ENCODE measurements at places on chromosomes 11 and 22.

DNA sequence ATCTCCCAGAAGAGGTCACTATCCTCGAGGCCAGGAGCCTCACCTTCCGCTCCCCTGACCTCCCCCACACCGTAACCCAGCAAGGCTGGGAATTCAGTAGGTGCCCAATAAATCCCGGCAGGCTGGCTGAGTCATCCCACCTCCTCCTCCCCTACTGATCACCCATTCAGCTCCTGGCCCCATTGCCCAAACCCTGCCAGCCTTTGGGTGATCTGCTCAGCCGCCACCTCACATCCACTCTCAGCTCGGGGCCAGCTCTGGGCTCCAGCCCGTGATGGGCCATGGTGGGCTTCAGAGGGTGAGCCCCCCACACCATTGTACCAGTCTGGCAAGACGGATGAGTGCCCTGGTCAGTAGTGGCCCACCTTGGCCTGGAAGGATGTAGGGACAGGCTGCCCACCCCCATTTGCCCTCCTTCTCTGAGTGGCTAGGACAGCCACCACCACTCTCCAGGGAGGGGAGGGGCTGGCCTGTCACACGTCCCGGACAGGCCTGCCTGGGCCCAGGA, 8.2 kb downstream of the TRPM5 start:
- DNase-seq = no peak

DNA sequence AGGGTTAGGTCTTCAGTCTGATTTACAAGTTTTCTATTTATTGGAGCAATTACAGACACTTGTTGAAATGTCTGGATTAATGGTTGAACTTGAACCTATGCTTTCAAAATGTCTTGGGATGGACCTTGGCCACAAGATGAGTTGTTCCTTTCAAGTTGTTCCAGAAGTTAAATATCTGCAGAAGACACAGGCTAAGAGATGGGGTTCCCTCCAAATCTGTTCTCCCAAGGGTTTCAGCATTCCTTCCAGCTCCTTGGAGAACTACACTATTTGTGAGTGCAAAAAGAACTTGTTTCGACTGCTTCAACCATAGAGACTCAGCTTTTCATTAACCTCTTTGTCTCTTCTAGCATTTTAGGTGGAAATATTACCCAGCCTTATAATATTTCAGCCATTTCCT, 189.0 kb upstream of the BLID start:
- no peak for DNase-seq

- peak; percentile 97 for DNase-seq
These were observed at the start of gene APOL6 for GRCh38 chr22:35648066-35649025. Gene APOL6, plus strand, starts transcription at chr22:35648446. Its CDS starts 7,980 bp downstream, at chr22:35656426.

DNA sequence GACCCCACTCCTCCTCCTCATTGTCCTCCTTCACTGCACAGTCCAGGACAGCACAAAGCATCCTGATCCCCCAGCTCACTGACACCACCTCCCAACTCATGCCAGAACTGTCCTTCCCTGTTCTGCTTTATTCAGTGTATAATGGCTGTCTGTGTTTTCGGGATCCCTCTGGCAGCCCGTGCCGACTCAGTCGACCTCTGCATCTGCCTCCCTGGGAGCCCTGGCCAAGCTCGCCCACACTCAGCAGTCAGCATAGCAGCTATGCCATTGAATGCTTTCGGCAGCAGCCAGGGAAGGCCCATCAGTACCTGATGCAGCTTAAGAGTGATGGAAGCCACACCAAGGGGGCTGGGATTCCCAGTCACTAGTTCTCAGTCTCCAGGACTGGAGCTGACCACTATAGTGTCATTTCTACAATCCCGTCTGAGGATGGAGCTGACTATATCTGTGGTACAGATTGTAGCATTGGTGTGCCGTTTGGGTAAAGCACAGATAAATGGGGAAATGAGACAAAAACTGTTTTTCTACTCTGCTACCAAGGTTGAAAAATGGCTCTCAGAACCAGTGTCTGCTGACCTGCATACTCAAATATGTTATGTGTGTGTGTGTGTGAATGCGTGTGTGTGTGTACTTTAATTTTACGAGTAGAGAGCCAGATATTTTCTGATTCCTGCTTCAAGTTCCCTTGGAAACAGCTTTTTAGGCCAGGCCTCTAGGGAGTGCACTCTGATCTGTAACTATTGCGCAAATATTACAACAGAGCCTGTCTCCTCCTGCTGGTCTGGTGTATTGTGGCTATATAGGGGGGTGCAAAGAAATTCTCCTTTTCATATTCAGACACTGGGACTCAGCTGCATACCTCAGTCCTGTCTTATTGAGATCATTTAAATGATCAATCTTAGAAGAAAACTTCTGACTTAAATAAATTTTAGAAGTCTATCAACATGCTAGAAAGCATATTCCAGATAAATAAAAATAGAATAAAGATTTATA, 78.8 kb upstream of the TOP3B start:
- DNase-seq = peak; percentile 53

- DNase-seq = no peak
These were observed 136.2 kb downstream of the ELP4 start for GRCh38 chr11:31645747-31646146.

- DNase-seq = no peak
These were observed 18.8 kb downstream of the GRAMD1B start for GRCh38 chr11:123448823-123449222.

GRCh38 chr22:42462016-42462415, 29.8 kb upstream of the NFAM1 start:
- DNase-seq = no peak

- DNase-seq = no peak
These were observed 222.6 kb upstream of the CCDC90B start for GRCh38 chr11:83508804-83509203.

GRCh38 chr11:96254087-96254486, 88.9 kb downstream of the MAML2 start:
- DNase-seq = no peak

GRCh38 chr11:34234086-34234740, 123.6 kb downstream of the ABTB2 start:
- DNase-seq = peak; percentile 86

DNA sequence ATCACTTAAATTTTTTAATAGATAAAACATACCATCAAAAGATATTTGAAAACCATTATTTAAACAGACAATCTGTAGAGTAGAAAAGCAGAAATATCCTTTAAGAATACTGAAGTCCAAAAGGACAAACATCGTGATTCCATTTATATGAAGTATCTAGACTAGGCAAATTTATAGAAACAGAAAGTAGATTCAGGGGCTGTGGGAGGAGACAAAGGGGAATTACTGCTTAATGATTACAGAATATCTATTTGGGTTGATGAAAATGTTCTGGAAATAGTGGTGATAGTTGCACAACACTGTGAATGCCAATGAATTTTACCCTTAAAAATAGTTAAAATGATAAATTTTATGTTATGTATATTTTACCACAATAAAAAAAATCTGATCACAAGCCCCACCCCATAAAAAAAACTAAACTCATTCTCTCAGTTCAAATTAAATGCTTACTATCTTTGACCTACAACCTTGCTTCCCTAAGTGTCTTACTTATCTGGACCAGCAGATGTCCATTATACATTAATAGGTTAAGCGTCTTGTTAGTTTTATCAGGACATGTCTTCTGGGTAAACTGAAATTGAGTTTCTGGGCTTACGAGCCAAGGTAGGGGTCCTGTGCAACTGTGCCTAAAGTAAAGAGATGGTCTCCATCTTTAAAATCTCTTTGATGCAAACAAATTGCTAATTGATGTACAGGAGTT, 86.3 kb downstream of the FCHSD2 start:
- DNase-seq = peak; percentile 71

GRCh38 chr11:5507933-5508305, 1.8 kb downstream of the UBQLN3 start:
- no peak for DNase-seq

DNA sequence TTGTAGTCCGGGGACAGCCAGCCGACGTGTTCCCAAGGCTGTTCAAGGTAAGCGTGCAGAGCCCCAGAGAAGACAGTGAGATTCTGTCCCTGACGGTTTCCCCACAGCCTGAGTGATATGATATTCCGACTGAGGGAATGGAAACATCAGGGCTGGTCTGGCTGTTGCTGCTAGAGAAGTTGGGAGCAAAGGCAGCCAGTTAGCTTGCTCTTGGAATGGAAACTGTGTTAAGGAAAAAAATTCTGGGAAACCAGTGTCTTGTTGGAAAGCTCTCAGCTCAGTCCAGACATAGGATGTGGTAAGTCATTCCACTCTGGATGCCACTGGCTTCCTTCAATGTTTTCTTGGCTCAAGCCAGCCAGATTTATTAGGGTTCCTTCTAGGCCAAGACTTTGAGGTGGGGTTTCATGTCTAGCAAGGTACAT, 8.8 kb downstream of the CRY2 start:
- DNase-seq = no peak

DNA sequence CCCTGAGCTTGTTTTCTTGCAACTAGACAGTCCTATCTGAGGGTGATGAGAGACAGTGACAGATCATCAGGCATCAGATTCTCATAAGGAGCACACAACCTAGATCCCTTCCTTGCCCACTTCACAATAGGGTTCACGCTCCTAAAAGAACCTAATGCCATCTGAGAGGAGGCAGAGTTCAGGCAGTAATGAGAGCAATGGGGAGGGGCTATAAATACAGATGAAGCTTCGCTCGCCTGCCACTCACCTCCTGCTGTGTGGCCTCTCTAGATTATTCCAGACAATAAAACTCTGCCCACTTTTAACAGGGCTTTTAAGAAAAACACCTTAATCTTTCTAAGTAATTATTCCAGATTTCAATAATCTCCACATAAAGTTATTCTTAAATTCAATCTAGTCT, 43.9 kb upstream of the PAK1 start:
- no peak for DNase-seq

- no peak for DNase-seq
These were observed 167.8 kb upstream of the MPPED2 start for GRCh38 chr11:30753994-30754393.

DNA sequence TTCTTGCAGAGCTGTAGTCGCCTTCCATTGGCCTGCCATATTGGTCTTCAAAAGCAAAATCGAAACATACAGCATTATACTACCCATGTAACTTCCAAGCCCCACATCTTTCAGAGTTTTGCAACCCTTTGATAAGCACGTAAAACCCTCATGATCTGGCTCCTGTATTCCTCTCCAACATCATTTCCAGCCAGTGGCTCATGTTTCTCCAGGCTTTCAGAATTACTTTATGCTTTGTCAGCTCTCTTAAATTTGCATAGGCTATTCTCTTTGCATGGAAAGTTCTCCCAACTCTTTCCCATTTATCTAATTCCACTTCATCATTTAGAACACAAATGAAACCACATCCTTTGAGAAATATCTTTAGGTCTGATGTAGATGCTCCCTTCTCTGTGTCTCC, 67.8 kb upstream of the DDI1 start:
- DNase-seq = no peak

- DNase-seq = peak; percentile 18
These were observed 27.5 kb upstream of the PLAAT3 start for GRCh38 chr11:63641727-63642126.

- no peak for DNase-seq
These were observed 124.7 kb upstream of the POU2AF2 start for GRCh38 chr11:111120696-111121302.

DNA sequence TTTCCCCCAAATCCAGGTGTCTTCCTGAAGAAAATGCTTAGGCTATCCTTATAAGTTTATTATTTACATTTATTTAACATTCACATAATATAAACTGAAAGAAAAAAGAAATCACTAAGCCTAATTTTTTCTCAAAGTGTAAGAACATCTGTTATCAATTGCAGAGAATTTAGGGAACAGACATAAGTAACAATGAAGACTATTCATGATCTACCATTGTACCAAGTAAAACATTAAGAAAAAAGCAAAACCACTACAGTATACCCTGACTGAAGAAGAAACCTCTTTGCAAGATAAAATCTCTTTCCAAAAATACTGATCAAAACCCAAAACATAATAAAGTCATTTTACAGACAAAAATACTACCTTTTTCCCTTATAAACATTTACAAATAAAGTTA, 60.5 kb downstream of the NUP98 start:
- no peak for DNase-seq

- DNase-seq = peak; percentile 88
These were observed 16.3 kb downstream of the SDHAF2 start for GRCh38 chr11:61446211-61446651.

DNA sequence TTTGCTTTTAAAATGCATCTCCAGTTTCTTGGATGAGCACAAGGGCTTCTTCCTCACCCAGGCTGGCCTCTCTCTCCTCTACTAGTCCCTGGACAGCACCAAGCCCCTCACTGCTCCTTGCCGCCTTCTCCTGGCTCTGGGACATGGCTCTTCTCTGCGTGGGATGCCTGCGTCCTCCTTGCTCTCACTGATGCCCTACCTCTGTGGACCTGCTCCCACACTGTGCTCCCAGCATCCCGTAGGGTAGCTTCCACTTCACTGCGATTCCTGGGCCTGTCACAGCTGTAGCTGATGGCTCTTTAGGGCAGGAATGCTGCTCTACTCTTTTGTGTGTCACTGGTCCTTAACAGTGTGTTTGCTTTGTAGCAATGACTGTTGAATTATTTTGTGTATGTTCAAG, 136.3 kb downstream of the SNX19 start:
- DNase-seq = no peak

DNA sequence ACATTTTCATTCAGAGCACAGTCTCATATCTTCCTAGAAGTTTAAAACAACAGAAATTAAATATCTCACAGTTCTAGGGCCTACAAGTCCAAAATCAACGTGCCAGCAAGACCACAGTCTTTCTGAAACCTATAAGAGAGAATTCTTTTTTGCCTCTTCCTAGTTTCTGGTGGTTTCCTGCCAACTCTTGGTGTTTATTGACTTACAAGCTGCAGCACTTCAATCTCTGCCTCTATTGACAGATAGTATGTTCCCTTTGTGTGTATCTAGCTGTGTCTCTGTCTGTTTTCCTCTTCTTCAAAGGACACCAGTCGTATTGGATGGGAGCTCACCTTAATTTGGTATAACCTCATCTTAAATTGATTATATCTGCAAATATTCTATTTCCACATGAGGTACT, 347.5 kb downstream of the DCDC1 start:
- no peak for DNase-seq

Measured in suppressor macrophage treated with lipopolysaccharide for 4 hours (primary cell).